ENCODE measurements at places on chromosomes 13 and 19.

DNA sequence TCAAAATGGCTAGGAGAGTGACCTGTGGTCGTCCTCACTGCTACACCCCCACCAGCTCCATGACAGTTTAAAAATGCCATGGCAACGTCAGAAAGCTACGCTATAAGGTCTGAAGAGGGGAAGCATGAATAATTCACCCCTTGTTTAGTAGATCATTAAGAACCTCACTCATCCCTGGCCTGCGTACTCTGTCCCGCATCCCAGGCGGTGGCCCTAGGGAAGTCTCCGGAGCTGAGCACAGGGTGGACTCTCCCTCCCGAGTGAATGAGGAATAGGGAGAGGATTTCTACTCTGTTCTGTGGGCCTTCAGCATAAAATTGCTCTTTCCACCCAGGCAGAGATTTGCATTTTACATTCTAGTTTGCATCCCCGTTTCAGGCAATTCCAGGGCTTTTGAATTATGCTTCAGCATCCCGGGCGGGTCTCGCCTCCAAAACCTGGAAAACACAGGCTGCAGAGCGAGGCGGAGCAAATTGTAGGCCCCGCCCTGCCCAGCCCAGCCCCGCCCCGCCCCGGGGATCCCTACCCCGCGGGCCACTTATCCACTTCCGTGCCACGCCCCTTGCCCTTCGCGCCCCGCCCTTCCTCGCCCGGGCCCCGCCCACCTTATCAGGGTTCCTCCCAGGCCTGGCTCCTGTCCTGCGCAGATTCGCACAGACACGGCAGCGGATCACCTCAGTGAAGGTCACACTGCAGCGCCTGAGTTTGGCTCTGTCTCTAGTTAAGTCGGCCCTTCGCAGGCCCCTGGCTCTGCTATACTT is 7.5 kb upstream of the ZNF525 start:
- DNase-seq, result no peak

GRCh38 chr13:28575200-28575599 is 80.3 kb upstream of the FLT1 start:
- DNase-seq, result no peak

- no peak for DNase-seq
These were observed 4.4 kb upstream of the ATP1A3 start for GRCh38 chr19:41998246-41999020.

GRCh38 chr13:33310245-33311038 is 24.9 kb upstream of the STARD13 start:
- DNase-seq, result no peak

DNA sequence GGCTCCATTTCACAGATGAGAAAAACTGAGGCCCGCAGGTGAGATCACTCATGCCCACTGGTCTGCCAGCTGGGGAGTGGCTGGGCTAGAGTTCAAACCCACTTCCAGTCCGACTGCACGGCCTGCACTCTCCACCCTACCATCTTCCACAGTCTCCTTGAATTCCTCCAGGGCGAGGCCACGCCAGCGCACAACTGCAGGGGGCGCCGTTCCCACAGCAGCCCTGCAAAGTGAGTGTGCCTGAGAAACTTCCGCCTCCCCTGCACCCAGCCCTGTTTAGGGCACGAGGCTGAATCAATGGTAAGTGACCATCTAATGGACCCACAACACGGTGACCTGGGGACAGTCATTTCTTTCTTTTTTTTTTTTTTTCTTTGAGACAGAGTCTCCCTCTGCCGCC is 829 bp upstream of the ATCAY start:
- no peak for DNase-seq

GRCh38 chr19:31223740-31224534 is 125.3 kb downstream of the TSHZ3 start:
- DNase-seq, result no peak

- DNase-seq, result no peak
These were observed 117.3 kb downstream of the SOX1 start for GRCh38 chr13:112184261-112184660.

- DNase-seq, result no peak
These were observed 1.1 kb downstream of the ATG4D start for GRCh38 chr19:10544753-10545251.

DNA sequence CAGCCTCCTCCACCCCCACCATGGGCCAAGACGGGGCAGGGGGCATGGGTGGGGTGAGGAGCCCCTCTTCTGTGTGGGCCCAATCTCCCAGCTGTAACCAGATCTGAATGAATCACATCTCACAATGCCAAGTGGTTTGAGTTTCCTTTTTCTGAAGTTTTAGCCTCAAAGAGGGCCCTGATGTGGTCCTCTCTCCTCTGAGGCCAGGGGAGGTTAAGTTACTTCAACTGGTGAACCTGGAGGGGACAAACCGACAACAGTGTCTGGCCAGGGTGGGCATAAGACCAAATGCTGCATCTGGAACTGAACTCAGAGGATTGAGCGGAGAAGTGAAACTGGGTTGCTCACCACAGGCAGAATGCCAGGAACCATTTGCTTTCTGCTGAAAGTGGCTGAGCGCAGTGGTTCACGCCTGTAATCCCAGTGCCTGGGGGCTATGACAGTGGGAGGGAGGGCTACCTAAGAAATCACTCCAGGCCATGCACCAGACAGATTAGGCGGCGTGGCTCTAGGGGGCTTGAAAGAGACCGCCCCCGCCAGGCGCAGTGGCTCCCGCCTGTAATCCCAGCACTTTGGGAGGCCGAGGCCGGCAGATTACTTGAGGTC is 15.4 kb upstream of the IRGC start:
- no peak for DNase-seq

GRCh38 chr19:29448046-29448445 is 77.7 kb upstream of the VSTM2B start:
- no peak for DNase-seq

- no peak for DNase-seq
These were observed 1.9 kb downstream of the BTBD2 start for GRCh38 chr19:2013683-2013961.

DNA sequence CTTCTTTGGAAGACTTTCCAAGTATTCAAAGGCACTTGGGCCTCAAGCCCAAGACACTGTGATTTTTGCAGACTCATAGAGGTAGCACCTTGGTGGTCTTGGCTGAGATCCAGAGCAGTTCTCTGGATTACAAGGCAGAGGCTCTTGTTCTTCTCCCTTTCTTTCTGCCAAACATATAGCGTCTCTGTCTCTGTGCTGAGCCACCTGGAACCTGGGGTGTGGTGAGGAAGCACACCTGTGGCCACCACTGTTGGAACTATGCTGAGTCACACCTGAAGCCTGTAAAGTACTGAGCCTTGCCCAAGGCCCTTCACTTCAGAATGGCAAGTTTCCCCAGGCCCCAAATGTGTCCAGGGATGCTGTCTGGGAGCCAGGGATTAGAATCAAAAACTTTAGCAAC is 127.5 kb downstream of the FREM2 start:
- no peak for DNase-seq

GRCh38 chr19:20247016-20247683 is 80.1 kb downstream of the ZNF486 start:
- DNase-seq, result no peak

- DNase-seq, result no peak
These were observed 11.4 kb downstream of the MBNL2 start for GRCh38 chr13:97233499-97233898.

DNA sequence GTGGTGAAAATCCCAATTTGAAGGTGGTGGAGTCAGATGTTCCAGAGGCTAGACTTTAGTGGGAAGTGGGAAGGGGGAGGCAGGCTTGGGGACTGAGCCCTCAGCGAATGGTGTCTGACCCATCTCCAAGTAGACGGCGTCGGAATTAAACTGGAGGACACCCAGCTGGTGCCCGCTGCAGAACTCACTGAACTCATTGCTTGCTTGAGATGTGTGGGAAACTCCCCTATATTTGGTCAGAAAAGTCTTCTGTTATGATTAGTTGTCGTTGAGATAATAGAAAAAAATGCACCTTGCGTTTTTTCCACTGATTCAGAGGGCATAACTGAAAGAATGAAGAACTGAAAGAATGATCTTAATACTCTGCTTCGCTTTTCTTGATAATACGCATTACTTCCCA is 871 bp upstream of the ZNF583 start:
- no peak for DNase-seq

DNA sequence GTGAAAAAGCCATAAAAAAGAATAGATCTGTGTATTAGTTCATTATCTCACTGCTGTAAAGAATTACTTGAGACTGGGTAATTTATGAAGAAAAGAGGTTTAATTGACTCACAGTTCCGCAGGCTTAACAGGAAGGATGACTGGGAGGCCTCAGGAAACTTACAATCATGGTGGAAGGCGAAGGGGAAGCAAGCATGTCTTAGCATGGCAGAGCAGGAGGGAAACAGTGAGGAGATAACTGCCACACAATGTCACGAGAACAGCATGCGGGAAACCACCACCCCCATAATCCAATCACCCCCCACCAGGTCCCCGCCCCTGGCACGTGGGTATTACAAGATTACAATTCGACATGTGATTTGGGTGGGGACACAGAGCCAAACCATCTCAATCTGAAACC is 39.1 kb upstream of the EEF1AKMT1 start:
- DNase-seq, result no peak

DNA sequence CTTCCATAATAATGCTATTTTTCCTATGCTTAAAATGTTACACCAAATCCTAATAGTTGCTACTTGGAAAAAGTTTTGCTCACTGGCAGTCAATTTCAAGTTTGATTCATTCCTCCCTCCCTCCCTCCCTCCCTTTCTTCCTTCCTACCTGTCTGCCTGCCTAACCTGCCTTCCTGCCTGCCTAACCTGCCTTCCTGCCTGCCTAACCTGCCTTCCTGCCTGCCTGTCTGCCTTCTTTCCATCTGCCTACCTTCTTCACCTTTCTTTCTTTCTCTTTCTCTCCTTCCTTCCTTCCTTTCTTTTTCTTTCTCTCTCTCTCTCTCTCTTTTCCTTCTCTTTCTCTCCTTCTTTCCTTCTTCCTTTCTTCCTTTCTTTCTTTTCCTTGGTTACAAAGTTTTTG is 418.7 kb downstream of the PCDH9 start:
- DNase-seq, result no peak

All from smooth muscle cell of the brain vasculature (primary cell).